CD4-positive, alpha-beta T cell treated with Interleukin-21 for 1 hour (primary cell): ENCODE measurements at places on chromosomes 11 and 22.
A peak's percentile ranks its signal among the peaks of the same experiment; 100 is the strongest.

- no peak for DNase-seq
Measured at GRCh38 chr11:128765571-128766549, 72.0 kb downstream of the FLI1 start.

- DNase-seq = no peak
Measured at GRCh38 chr11:124754710-124755109, 2.7 kb upstream of the VSIG2 start.

- DNase-seq = no peak
Measured at GRCh38 chr11:74648894-74649293, 56.5 kb downstream of the POLD3 start.

DNA sequence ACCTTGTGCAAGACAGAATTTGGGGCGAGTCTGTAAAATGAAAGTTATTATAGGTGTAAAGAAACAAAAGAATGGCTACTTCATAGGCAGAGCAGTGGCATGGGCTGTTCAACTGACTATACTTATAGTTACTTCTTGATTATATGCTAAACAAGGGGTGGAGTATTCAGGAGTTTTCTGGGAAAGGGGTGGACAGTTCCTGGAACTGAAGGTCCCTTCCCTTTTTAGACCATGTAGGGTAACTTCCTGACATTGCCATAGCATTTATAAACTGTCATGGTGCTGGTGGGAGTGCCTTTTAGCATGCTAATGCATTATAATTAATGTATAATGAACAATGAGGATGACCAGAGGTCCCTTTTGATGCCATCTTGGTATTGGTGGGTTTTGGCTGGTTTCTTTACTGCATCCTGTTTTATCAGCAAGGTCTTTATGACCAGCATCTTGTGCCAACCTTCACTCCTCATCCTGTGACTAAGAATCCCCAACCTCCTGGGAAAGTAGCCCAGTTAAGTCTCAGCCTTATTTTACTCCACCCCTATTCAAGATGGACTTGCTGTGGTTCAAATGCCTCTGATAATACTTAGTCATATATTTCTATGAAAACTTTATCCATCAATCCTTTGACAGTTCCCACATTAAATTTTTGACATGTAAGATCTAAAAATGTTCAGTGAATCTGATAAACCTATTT is 118.6 kb downstream of the ARHGAP42 start:
- no peak for DNase-seq

DNA sequence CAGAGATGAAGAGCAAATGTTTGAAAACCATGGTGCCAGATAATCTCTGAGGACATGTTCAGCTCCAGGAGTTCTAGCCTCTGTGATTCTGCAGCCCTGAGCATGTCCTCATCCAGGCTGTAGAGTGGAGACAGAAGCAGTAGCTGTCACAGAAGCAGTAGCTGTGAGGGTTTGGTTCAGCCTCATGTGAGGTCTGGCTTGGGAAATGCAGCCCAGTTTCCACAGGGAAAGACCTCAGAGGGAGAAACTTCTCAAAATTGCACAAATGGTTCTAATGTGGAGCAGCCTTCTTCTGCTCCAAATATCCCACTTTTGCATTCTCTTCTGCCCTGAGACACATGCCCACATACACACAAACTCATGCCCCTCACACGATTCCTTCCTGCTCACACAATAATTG is 48.4 kb downstream of the DBX1 start:
- no peak for DNase-seq

GRCh38 chr22:24992946-24993345 is 40.4 kb downstream of the KIAA1671 start:
- no peak for DNase-seq

DNA sequence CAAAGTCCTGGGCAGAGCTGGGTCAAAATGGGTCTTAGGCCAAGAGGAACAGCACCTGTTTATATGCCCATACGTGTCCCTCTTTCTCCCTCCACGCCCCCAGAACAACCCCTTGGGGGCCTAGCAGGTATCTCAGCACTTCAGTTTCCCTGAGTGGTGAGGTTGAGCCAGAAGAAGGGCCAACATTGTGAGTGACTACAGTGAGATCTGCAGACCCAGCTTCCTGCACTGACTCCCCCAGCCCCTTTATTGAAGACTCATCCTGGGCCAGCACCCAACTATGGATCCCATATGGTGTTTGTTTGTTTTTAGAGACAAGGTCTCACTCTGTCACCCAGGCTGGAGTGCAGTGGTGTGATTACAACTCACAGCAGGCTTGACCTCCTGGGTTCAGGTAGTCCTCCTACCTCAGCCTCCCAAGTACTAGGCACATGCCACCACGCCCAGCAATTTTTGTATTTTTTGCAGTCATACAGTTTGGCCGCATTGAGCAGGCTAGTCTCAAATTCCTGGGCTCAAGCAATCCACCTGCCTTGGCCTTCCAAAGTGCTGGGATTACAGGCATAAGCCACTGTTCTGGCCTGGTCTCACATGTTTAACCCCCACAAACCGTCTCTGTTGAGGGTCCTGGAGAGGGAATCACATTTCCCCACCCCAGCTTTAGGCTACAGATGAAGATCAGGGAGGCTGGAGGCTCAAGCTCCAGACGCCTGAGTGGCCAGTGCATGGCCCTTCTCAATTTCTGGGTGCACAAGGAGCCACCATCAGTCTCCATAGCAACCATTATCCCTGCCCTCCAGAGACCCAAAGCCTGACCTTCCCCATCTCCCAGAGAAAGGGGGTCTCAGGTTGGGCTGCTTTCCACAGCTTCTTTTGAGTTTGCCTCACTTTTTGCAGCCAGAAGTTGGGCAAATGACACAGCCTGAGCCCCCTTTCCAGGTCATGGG is 1.7 kb upstream of the LARGE2 start:
- DNase-seq = no peak

- no peak for DNase-seq
Measured at GRCh38 chr11:40508303-40508702, 951.1 kb downstream of the LRRC4C start.

- DNase-seq = peak; percentile 18
Measured at GRCh38 chr11:11148104-11148509, 204.9 kb downstream of the CSNK2A3 start.

DNA sequence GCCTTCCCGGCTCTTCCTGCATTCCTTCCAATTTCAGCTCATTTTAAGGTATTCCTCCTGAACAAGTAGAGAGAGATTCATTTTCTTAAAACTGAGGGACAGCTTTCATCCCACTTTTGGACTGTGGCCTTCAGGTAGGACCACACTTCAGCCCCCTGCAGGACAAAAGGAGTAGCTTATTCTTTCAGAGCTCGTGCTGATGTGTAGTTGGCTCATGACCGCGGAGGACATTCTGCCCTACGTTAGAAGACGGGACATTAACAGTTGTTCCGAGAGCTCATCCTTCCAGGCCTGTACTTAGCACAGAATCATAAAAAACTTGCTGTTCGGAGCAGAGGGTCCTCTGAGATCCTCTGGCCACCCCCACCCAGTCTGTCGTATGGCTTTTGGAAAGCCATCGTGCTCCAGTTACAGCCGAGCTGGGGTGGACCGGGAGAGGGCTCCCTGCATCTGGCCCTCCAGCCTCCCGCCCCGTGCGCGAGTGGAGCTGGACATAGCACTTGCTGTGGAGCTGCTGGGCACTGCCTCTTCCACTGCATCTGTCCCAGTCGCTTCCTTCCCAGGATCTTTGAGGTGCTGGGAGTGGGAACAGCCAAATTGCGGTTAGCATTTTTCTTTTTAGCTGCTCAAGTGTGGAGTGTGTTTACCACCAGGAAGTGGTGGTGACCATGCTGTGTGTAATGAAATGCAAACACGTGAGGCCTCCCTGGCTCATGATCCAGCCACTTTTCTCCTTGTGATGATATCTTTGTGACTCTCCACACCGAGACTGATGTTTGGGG is 250.3 kb downstream of the TBC1D22A start:
- DNase-seq = no peak

GRCh38 chr11:14449302-14449714 is 50.3 kb downstream of the COPB1 start:
- DNase-seq = no peak

DNA sequence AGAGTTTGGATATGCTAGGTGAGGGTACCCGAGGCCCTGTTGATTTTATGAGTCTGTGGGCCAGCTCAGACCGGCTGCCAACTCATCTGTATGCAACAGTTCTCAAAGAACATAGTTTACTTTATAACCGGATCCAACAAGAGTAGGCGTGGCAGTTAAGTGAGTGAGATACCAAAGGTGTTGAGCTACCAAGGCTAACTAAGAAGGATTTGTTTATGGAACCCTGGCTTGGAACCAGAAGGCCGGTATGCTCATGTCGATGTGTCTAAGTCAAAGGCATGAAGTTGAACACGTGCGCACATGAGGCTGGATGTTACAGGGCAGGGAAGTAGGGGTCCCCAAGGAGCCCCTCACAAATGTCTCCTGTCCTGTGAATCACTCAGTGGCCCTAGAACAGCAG is at the start of gene KCNJ1:
TSS of gene KCNJ1 (minus strand) at position 20 of the 400 bp plus-strand sequence. CDS start 27,053 bp downstream, outside the sequence.
- DNase-seq = no peak

- DNase-seq = no peak
Measured at GRCh38 chr11:30049214-30049613, 32.4 kb upstream of the KCNA4 start.

GRCh38 chr11:78672850-78673620 is 98.4 kb upstream of the NARS2 start:
- no peak for DNase-seq

GRCh38 chr22:23106344-23106743 is 35.4 kb downstream of the RSPH14 start:
- DNase-seq = no peak

DNA sequence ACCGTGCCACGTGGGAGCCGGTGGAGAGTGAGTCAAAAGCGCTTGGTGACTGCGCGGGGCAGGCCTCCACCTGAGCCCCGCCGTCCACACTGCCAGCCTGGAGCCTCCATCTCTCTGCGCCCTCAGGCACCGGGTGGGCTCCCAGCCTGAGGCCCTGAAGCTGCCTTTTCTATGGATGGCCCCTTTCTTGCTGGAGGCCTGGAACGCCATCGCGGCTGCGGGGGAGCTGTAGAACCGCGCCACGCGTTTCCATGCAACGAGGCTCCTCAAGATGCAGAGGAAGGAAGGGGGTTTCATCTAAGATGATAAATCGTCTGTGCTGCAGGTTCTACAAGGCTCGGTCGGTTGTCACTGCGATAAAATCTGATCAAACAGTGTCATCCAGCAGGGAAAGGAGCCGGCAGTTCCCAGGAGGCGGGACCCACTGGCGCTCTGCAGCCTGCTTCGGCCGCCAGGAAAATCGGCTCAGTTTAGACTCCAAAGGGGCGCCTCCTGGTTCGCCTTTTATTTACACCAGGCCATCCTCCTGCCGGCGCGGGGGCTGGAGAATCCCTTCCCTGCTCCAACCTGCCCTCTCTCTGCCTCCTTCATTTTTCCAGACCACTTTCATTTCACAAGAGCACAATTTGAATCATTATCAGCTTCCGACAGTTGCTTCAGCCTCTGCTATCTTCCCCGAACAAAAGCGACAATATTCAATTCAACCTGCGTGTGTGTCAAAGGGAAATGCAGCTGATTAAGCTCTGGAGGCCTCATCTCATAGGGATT is 624.4 kb downstream of the BRD1 start:
- no peak for DNase-seq

DNA sequence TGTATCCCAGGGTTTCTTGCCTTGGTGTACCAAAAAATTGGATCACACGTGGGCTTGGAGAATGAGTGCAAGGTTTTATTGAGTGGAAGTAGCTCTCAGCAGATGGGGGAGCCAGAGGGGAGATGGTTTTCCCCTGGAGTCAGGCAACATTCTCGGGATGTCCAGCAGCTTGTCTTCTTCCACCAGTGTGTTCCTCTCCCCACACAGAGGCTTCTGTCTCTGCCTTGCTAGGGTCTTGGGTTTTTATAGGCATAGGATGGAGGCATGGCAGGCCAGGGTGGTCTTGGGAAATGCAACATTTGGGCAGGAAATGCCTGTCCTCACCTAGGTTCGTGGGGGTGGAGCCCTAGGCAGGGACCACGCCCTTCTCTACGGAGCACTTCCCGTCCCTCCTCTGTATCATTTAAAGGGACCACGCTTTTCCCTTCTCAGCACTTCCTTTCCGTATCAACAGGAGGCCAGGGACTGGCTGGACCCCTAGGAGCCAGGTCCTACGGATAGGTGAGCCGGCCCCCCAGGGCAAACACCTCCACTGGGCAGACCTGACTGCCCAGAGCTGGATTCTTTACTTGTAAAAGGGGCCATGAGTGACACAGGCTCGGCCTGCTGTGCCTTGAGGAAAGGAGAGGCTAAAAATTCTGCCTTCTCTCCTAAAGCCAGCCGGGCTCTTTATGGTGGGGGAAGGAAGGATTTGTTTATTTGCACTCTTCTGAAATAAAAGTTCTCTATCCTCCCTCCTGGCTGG is 55.3 kb upstream of the CCDC188 start:
- DNase-seq = peak; percentile 76

DNA sequence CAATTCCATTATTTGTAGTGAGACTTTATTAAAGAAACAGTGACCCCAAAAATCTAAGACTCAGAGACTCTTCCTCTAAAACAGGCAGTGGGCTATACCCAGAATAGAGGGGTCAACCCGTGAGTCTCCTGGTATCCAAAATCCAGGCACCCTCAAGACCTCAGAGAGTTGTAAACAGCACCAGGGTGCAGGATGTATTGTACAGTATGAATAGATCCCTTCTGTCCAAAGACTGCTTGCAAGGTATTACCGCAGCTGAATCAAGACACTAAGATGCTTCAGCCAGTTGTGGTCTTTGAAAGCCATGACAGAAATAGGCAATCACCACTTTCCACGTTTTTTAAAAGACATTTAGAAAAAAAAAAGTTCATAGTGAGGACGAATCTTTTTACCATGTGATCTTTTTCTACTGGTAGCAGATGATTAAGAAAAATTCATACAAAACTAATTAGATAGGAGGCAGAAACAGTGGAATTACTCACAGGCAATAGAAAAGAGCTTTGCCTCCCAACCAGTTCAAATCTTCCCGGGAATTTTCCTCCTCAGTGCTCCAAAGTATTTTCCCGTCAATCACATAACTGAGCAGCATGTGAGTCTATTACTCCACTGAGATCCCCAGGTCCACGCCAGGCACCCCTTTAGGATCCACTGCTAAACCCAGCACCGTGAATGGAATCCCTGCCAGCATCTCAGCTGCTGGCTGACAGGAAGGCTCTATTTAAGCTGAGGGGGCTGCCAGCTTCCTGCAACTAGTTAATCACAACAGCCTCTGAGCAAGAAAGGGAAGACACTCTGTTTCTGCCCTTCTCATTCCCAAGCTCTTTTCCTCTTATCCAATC is 113.1 kb downstream of the ETS1 start:
- no peak for DNase-seq

GRCh38 chr22:38352436-38352835 is 35.2 kb upstream of the CSNK1E start:
- no peak for DNase-seq

- DNase-seq = no peak
Measured at GRCh38 chr11:119795690-119796089, 66.7 kb upstream of the NECTIN1 start.

DNA sequence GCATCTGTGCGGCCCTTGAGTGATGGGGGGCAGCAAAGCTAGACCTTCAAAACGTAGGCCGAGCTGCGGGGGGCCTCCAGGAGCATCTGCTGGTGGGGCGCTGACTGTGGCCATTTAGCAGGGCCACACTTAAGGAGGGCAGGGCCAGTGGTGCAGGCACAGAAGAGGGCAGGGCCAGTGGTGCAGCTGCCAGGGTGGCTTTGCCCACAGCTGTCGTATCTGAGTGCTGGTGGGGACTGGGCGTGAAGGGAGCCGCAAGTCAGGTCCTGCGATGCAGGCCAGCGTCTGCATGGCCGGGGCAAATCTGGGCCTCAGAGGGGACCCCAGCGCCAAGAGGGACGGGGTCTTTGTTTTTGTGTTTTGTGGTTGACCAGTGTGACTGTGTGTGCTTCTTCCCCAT is 27.7 kb downstream of the RNH1 start:
- no peak for DNase-seq
